ENCODE measurements at places on chromosomes 7 and 10. TPM values are rescaled to one million over a fixed set of nuclear protein-coding genes. Genes with fewer than 3 reads are reported as not detected.

PNLIPRP3 gene
- not detected for total RNA-seq

TUBB8 gene
- total RNA-seq, result 2.4 TPM

SAMD8 gene
- total RNA-seq, result 20.9 TPM

FXYD4 gene
- not detected for total RNA-seq

C10orf62 gene
- total RNA-seq, result not detected

COL26A1 gene
- 70.9 TPM for total RNA-seq

VAX1 gene
- not detected for total RNA-seq

OR13A1 gene
- 0.15 TPM for total RNA-seq

SYT15 gene
- 1.2 TPM for total RNA-seq

AKR1C4 gene
- total RNA-seq, result not detected

STEAP4 gene
- 0.18 TPM for total RNA-seq

SLC16A12 gene
- total RNA-seq, result 10.9 TPM

DNA2 gene
- total RNA-seq, result 39.3 TPM

OIT3 gene
- not detected for total RNA-seq

CC2D2B gene
- 0.32 TPM for total RNA-seq

OGDHL gene
- total RNA-seq, result 35.1 TPM

DENND11 gene
- 20.8 TPM for total RNA-seq

HKDC1 gene
- total RNA-seq, result not detected

METTL2B gene
- total RNA-seq, result 40.4 TPM

AKR1B1 gene
- 135 TPM for total RNA-seq

SEMA3A gene
- total RNA-seq, result 33.3 TPM

UPP1 gene
- 37.7 TPM for total RNA-seq

PAPSS2 gene
- total RNA-seq, result 22.1 TPM

ADAM22 gene
- 12.4 TPM for total RNA-seq

DKK1 gene
- total RNA-seq, result 0.78 TPM

CTAGE15 gene
- total RNA-seq, result 2.9 TPM

NXPH1 gene
- 0.27 TPM for total RNA-seq

NPFFR1 gene
- total RNA-seq, result 0.05 TPM

TRPV6 gene
- total RNA-seq, result 0.80 TPM

TAS2R5 gene
- total RNA-seq, result 0.90 TPM

KCP gene
- total RNA-seq, result 2.5 TPM

CLCN1 gene
- 0.23 TPM for total RNA-seq

MALRD1 gene
- 0.50 TPM for total RNA-seq

HOXA9 gene
- not detected for total RNA-seq

AZGP1 gene
- 2.7 TPM for total RNA-seq

CYP2E1 gene
- 2.6 TPM for total RNA-seq

TMEM72 gene
- total RNA-seq, result not detected

SUN3 gene
- total RNA-seq, result not detected

GLI3 gene
- 46.2 TPM for total RNA-seq

SERPINE1 gene
- total RNA-seq, result 1.1 TPM

DNAJB9 gene
- total RNA-seq, result 6.6 TPM

TRIM74 gene
- 0.15 TPM for total RNA-seq

GRID2IP gene
- total RNA-seq, result 3.0 TPM

EVX1 gene
- not detected for total RNA-seq

AP5Z1 gene
- 25.6 TPM for total RNA-seq

CUZD1 gene
- 3.8 TPM for total RNA-seq

PNLIPRP2 gene
- 0.28 TPM for total RNA-seq

RNF32 gene
- total RNA-seq, result 1.3 TPM

SDK1 gene
- total RNA-seq, result 10.0 TPM

PRKG1 gene
- 15.6 TPM for total RNA-seq
